ENCODE measurements at places on chromosomes 6 and 20.

GRCh38 chr20:24681634-24682495, 212.4 kb downstream of the SYNDIG1 start:
- no peak for DNase-seq

- no peak for DNase-seq
Observed at GRCh38 chr6:158170656-158171081, 2.5 kb downstream of the GTF2H5 start.

DNA sequence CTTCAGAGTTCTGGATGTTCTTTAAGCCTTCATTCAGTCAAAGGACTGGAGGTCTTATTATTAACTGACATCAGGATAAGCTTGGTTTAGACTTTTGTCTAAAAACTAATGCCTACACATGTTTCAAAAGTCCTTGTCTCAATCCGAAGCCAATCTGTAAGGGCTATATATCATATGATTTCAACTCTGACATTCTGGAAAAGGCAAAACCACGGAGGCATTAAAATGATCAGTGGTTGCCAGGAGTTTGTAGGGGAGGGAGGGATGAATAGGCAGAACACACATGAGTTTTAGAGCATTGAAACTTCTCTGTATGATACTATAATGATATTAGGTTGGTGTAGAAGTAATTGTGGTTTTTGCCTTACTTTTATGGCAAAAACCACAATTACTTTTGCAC, 1285.8 kb upstream of the CITED2 start:
- no peak for DNase-seq

GRCh38 chr20:36266189-36266588, 29.9 kb downstream of the AAR2 start:
- DNase-seq: no peak

DNA sequence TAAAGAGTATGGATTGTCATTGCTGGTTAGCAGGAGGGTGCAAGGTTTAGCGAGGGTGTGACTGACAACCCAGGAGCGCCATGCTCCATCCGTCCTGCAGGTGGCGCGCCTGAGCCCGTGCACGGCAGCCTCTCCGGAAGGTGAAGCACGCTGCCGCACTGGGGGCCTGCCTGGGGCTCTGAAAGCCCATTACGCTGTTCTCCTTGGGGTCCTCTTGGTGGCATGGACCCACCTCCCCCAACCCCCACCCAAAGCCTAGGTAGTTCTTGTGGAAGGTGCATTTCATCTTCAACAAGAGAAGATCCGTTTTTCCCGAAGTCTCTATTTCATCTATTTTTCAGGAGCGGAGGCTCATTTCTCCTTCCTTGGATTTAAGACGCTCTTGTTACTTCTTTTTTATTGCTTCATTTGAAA, 197.4 kb upstream of the KCNG1 start:
- DNase-seq: peak; percentile 61

DNA sequence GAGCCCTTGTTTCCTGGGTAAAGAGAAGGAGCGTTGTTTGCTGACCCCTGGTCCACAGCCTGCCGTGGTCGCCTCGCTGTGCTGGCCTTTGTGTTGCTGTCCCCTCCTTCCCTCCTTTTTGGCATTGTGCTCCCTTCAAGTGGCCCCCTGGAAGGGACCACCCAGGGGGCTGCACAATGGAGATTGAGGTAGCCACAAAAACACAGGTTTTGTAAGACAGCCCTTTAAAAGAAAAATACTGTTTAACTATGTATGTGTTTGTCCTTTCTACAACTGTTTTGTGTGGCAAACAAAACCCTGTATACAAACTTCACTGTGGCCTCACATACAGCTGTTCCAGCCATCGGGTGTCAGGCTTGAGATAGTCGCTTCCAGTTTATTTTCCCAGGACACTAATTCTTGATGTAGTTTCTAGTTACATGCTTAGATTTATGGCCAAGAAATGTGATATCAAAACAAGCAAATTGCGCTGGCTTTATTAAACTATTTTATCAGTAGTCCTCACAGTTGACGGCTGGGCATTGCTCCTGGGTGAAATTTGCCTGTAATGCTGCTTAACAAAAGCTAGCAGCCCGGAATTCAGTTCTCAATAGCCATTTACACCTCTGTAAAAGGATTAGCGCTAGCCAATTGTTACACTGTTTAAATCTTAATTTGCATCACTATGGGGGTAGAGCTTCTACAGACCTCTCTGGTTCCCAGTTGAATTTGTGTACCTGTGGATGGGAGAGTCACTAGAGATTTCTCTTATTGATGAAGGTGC, 64.1 kb downstream of the KIZ start:
- DNase-seq: no peak

DNA sequence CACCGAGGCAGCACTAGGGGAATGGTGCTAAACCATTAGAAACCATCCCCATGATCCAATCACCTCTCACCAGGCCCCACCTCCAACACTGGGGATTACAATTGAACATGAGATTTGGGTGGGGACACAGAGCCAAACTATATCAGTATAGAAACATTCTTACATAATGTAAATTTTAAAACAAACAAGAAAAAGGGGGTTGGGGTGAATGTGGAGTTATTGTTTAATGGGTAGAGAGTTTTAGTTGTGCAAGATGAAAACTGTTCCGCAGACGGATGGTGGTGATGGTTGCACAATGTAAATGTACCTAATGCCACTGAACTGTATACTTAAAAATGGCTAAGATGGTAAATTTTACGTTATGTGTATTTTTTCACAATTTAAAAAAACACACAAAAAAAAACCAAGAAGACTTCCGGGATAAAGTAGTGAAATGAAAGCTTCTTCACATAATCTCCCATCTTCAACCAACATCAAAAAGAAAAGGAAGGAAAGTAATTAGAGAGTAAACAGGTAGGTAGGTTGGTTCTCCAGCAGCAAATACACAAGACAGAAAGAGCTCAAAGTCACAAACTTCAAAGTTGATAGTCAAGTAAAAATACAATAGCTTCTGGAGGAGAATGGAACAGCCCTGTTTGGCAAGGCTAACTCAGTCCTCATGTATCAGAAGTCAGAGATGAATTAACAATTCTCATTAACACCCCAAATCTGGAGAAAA, 16.3 kb downstream of the RARS2 start:
- no peak for DNase-seq

- DNase-seq: no peak
Observed at GRCh38 chr20:46317685-46318177, 9.4 kb upstream of the CDH22 start.

- DNase-seq: no peak
Observed at GRCh38 chr6:107353773-107354382, 105.5 kb downstream of the PDSS2 start.

- DNase-seq: peak; percentile 31
Observed at GRCh38 chr6:22349528-22349927, 52.7 kb upstream of the PRL start.

Measured in hematopoietic multipotent progenitor cell treated with erythropoietin and hydrocortisone succinate and interleukin-3 and kit ligand, for 4 days (in vitro differentiated cells).